ENCODE measurements at places on chromosomes 7 and 10.

GRCh38 chr7:116582806-116583444 is 58.1 kb downstream of the CAV1 start:
- DNase-seq: no peak

GRCh38 chr7:140069298-140069949 is 6.7 kb upstream of the PARP12 start:
- no peak for DNase-seq

DNA sequence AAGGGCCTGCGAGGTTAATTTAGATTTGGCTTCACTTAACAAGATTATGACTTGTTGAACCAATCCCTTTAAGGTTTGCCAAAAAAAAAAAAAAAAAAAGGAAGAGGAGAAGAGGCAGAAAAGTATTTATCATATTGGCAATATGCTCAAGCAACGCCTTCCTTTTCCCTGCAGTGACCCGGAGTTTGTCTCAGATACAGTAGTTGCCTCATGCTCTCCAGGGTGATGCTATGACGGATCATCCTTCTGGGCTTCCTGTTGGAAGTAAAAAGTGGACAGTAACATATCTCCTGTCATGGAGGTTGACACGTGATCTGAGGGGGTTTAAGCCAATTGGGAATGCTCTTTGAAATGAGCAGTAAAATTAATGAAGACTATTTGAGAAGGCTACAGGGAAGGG is 117.3 kb downstream of the BMPER start:
- DNase-seq: no peak

- DNase-seq: no peak
Measured at GRCh38 chr10:54335296-54335695, 465.7 kb downstream of the PCDH15 start.

All from CD4-positive, alpha-beta T cell treated with Interleukin-1 beta for 1 hour (primary cell).